ENCODE measurements at places on chromosomes 5 and 9.
A peak's percentile ranks its signal among the peaks of the same experiment; 100 is the strongest.

GRCh38 chr5:92641031-92641962 lies 939.7 kb downstream of the NR2F1-AS1 start:
- DNase-seq = no peak

GRCh38 chr5:145598983-145599382 lies 236.2 kb downstream of the PRELID2 start:
- DNase-seq = no peak

GRCh38 chr9:88270413-88270812 lies 117.8 kb upstream of the SPIN1 start:
- no peak for DNase-seq

DNA sequence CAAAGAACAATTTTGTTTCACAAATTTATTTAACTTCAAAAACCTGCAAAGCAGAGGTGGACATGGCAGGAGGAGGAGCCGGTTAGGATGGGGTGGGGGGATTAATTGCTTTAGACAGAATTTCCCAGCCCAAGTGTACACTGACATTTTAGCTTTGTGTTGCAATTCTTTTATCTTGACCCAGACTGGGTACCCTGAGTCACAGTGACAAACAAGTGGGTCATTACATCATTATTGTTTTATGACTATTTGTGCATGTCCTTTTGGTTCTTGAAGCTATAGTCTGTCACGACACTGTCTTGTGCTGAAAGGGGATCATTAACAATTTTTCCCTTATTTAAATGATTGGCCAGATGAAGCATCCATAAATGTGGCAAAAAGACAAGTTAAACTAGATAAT lies 84.5 kb upstream of the VCAN start:
- no peak for DNase-seq

DNA sequence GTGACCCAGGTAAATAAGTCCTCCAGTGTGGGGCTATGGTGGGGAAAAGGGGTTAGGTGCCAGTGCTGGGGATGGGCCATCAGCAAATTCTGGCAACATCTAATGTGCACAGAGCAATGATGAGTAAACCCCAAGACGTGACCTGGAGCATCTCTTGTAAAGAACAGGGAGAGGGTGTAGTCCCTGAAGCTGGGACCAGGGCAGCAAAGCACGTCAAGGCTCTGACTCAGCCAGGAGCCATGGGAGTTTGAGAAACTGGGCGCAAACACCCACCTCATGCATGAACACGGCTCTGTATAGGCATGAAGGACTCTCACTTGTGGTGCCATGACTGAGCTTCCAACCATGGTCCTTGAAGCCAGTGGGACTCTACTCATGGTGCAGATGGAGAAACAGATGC lies 51.8 kb downstream of the DUSP1 start:
- DNase-seq = no peak

DNA sequence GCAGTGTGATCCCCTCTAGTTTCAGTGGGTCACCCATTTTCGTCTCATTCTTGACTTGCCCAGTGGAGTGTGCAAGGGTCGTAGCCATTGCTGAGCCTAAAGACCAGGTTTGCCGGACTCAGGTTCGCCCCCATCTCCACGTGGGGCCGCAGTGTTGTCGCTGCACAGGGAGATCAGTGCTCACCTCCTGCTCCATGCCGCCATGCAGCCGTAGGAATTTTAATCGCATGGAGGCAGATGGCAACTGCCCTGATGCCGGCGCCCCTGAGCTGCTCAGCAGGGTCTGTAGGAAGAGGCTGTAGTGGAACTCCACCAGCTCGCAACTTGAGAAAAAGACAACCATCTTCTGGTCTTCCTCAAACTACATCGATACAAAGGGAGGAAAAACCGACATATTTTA lies 24.1 kb downstream of the DDX31 start:
- DNase-seq = no peak

- no peak for DNase-seq
These were observed 111.5 kb upstream of the RAPGEF1 start for GRCh38 chr9:131851414-131851813.

DNA sequence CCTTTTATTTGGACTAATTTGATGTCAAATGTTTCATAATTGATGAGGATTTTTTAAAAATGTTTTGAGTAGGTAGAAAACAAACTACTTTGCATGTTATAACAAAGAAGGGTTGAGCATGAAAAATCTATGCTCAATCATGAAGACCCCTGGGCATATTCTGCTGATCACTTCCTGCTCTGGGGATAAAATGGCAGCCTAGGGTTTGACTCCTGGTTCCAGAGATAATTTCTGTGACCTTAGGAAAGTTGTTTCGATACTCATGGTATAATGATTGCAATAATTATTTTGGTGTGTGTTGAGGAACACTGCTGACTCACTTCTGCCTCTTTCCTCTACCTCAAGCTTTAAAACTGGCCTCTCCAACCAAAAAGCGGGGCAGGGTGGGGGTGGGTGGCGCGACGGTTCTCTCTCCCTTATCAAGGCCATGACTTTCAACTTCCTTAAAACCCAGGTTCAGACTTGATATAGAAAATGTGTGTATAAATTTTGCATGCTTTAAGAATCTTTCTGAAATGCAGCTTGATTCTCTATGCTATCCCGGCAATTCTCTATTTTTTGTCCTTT lies 6.0 kb upstream of the PIP5K1B start:
- DNase-seq = no peak

- no peak for DNase-seq
These were observed 23.7 kb upstream of the CTNNAL1 start for GRCh38 chr9:109036744-109037680.

DNA sequence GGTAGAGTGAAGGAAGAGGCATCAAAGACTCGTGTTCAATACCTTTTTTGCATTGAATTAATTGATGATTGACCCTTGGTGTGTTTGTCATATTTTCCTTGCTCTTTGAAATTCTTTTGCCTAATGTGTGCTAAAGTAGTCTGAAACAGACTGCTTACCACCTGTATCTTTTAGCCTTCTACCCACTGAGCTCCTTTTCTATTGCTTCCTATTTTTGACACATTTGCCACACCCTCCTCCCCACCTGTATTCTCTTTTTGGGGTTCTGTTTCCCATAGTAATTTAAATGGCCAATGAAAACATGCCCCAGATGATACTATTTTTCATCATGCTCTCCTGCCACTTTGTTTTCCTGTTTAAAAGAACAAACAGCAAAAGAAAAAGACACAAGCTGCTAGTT lies 78.5 kb downstream of the ZCCHC7 start:
- no peak for DNase-seq

DNA sequence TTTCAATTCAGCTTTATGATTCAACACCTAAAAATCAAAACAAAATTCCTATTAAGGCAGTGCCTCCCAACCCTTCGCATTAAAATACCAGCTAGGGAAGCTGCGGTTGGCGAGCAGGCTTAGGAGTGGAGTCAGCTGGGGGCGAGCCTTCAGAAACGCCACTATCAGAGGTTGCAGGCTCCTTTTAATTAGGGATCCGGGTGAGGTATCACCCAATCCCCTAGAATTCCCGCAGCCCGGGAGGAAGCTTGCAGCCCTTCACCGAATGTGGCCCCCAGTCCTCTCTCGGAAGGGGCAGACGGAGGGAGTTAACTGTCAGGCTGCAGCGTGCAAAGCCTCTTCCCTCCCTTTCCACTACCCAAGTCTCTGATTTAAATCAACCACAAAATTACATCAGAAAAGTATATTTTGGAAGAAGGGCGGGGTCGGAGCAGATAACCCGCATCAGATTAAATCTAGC lies 1.7 kb downstream of the STC2 start:
- no peak for DNase-seq

DNA sequence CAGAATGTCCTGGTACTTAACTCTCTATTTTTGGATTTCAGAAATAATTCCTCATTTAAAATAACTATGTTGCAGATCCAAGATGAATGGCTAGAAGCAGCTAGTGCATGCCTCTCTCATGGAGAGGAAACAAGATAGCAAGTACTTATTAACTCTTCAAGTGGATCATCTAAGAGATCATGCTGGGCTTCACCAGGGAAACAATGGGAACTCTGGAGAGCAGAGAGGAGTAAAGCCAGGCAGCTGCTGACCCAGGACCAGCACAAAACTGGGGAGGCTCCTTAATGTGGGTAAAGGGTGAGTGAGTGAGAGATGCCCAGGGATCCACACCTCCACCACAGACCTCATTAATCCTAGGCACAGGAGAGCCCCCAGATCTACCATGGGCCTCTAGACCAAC lies 897.8 kb upstream of the ACO1 start:
- no peak for DNase-seq

DNA sequence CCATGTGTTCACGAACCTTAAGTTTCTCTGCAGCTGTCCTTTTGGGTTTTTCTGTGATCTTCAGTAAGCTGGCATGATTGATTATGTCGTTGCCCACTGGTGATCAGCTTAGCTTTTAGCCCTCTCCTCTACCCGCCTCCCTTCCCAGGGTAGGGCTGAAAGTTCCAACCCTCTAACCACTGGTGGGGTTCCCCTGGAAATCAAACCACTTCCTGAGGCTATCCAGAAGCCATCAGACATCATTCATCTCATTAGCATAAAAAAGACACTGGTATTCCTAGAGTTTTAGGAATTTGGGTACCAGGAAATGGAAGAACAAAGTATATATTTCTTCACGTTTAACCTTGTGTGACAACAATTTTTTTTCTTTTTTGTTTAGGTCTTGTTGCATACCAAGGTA lies 29.8 kb downstream of the SPIN1 start:
- no peak for DNase-seq

- DNase-seq = no peak
These were observed 94.9 kb upstream of the COL5A1 start for GRCh38 chr9:134546746-134547145.

- no peak for DNase-seq
These were observed 6.0 kb downstream of the PTGS1 start for GRCh38 chr9:122376796-122377195.

GRCh38 chr5:45826055-45826454 lies 129.9 kb upstream of the HCN1 start:
- no peak for DNase-seq

DNA sequence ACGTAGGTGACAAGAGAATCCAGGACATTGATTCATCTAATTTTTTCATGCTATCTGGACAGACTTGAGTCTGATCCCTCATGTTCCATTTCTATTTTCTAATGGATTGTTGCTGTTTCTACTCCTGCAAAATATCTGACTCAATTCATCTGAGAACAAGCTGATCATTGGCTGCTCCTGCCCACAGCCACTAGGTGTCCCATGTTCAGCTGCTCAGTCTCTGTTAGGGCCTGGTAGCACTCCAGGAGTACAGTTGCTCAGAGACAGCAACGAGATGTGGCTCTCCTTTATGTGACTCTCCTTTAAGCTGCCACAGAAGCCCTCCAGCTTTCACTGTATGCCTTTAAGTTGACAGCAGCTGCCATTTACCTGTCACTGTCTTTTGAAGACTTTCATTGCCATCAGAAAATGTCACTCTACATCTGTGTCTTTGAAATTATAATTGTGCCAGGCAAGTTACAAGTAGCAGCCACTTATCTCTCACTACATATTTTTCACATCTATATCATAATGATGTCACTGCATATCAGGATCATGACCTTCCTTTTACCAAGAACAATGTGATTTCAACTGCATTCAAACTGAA lies 1944.2 kb upstream of the NUDT12 start:
- DNase-seq = no peak

GRCh38 chr5:115246361-115246991 lies 16.2 kb downstream of the PGGT1B start:
- peak; percentile 3 for DNase-seq

DNA sequence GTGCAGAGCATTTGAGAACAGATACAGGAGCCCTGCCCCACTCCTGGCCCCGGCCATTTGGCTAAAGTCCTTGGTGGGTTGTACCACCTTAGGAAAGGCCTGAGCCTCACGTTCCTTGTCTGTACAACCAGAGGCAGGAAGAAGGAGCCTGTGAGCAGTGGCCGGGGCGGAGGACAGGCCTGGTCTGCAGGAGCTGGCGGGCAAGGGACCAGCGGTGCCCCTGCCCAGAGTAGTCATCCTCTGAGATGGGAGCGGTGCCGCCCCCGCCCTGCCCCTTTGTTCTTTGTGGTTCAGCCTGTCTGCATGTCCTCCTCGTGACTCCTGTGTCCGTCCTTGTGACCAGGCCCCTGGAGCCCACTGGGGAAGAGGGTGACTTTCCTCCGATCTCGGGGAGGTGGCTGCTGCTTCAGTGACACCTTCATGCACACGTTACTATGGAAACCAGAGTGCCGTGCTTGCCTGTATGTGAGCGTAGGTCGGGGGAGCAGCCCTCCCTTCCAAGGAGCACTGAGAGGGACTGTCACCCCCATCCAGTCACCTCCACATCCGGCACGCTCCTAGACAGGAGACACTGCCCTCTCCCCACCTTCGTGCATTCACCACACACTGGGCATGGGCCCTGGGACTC lies 42.9 kb downstream of the UNC5A start:
- no peak for DNase-seq

GRCh38 chr9:134644725-134645606 lies 3.4 kb downstream of the COL5A1 start:
- no peak for DNase-seq

DNA sequence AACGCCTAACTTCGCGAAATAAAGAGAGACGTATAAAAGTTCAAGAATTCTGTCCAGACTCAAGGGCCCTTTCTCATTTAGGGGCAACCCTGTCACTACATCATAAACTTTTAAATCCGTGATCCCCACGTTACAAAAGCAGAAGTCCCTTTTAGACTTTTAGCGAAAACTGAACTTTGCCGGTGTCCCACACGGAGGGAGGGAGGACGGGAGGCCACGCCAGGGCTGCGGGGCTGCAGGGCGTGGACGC lies 515 bp upstream of the F2R start:
- DNase-seq = no peak

DNA sequence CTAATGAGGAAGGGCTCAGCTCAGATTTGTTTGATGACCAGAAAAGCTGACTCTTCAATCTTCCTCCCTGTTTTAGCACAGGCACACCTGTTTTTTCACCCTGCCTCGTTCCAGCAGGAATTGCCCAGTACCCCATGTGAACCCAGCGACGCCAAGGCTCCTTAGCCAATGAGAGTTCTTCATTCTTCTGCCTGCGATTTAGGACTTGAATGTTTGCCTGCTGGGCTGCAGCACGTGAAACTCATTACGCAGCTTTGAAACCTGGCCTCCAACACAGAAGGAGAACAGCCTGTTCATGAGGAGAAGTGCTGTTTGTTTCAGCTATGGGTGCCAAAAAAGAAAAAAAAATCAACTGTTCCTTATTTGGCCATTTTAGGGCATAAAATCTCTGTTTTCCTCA lies 315.5 kb downstream of the TRPM3 start:
- DNase-seq = no peak

GRCh38 chr5:125277494-125278154 lies 531.2 kb upstream of the ZNF608 start:
- DNase-seq = no peak

- peak; percentile 65 for DNase-seq
These were observed 21.9 kb upstream of the VDAC1 start for GRCh38 chr5:134026521-134027287.

DNA sequence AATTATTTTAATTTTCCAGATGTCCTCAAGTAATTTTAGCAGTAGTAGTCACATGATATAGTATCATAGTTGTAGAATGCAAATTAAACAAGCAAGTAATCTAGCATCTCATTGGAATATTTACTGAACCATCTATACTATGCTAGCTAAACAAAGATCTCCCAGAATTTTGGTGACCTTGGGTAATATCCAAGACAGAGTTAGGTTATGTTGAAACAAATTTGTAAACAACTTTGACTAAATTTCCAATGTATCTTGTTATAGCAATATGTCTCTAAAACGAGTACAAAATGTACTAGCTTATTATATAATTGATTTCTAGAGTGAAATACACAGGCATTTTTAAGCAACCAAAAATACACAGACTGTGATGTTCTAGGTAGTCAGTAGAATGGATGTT lies 41.5 kb downstream of the VCAN start:
- DNase-seq = no peak

GRCh38 chr9:129553277-129553676 lies 67.6 kb downstream of the C9orf50 start:
- DNase-seq = no peak
